NCI-H2029 treated with DMSO at 0.1 percent for 48 hours (cell line): ENCODE measurements at places on chromosomes 5 and 9.

- no peak for DNase-seq
Observed at GRCh38 chr5:134103998-134104654, 10.4 kb upstream of the TCF7 start.

- no peak for DNase-seq
Observed at GRCh38 chr9:108270051-108270450, 585.7 kb downstream of the ACTL7B start.

GRCh38 chr5:108295578-108296368 lies 86.1 kb downstream of the FBXL17 start:
- no peak for DNase-seq

DNA sequence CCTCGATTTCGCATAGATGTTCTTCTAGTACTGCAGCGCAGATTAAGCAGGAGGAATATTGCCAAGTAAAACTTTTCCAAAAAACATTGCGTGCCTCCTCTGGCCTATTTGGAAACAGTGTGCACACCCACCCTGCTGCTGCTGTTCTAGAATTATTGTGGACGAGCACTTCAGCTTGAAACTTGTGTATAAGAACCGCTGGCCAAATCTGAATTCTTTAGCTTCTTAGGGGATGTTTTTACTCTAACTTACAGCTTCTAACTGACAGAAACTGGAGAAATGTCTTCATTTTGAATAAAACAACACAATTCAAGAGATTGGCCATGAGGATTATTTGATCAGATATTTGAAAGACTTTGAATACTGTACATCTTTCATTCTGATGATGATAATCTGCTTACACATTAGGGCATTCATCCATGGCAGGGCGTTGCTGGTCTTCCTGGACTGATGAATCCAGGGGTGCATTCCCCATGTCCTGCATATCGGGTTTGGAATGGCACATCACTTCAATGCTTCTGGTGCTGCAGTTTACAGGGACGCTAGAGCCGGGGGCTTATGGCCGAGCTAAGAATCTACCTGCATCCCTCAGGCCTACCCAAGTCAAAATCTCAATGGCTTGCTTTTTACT lies 6.5 kb downstream of the ADAMTS16 start:
- no peak for DNase-seq

- no peak for DNase-seq
Observed at GRCh38 chr5:33526755-33527154, 86.0 kb downstream of the TARS1 start.

GRCh38 chr5:82073179-82073578 lies 101.4 kb downstream of the ATG10 start:
- no peak for DNase-seq

GRCh38 chr9:128540634-128541360 lies 11.6 kb upstream of the SPTAN1 start:
- DNase-seq = no peak

GRCh38 chr5:36643162-36643561 lies 36.8 kb downstream of the SLC1A3 start:
- DNase-seq = no peak

GRCh38 chr5:41191249-41191648 lies 22.1 kb downstream of the C6 start:
- DNase-seq = no peak

DNA sequence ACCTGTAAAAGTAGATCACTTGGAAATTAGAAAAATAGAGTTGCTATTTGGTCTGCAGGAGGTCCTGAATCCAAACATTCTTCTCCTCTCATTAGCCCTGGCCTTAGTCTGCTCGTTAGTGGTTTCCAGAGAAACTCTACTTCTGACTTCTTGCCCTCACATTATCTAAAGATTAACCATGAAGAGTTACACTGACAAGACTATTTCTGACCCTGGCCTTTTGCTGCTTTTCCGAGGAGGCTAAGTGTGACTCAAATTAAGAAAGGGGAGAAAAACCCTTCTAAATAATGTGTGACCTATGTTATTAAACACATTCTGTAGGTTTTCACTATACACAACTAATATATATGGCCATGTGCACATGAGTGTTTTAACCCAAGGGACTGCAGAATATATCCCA lies 302.4 kb downstream of the RAB3C start:
- no peak for DNase-seq

DNA sequence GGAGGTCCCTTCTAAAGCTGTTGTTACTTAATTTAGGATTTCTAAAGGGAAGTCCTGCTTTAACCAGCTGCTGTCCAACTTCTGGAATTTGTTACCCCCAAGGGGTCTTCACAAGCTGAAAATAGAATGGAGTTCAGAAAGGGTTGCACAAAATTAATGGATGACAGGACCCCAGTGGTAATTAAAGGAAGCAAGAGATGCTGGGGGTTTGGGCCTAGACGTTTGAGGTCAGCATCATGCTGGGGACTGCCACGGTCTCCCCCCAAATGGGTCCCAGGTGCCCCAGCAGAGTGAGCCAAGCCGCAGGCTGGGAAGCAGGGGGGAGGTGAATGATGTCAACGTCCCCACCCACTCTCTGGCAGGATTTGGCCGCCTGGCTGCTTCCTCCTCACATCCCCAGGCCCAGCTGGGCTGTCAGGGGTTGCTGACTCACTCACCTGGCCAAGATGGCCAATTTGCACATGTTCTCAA lies 97.5 kb upstream of the ARAP3 start:
- DNase-seq = no peak

GRCh38 chr9:78791779-78792178 lies 494.9 kb downstream of the PSAT1 start:
- no peak for DNase-seq

DNA sequence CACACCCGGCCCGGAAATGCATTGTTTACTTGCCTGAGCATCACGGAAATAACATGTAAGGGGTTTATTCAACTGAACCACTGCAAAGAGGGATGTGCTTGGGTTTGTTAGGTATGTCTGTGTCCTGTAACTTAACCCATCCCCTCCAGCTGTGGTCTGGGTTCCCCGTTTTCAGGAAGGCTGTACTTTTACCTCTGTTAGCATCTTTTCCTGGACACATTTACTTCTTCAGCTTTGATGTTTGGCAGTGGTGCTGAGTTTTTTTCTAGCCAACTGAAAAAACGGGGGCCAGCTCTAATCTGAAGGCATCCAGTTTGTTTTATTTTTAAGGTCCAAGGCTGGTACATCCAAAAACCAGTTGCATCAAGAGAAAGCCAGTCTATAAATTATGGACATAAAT lies 561.8 kb downstream of the BNC2 start:
- DNase-seq = no peak

DNA sequence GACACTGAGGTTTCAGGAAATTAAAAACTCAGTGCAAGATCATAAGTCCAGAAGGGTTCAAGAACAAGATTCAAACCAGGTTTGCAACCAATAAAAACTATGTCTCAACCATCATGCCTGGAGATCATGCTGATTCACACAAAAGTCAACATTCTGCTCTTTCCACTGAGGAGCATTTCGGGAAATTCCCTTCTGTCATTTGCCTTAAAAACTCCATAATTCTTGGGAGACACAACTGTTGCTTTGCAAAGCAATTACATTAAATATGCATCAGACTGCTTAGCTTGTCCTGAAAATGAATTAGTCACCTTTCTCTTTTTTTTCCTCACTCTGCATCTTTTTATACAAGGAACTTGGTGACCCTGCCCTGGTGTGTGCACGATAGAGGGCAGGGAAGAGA lies 275.9 kb upstream of the ZNF462 start:
- no peak for DNase-seq

DNA sequence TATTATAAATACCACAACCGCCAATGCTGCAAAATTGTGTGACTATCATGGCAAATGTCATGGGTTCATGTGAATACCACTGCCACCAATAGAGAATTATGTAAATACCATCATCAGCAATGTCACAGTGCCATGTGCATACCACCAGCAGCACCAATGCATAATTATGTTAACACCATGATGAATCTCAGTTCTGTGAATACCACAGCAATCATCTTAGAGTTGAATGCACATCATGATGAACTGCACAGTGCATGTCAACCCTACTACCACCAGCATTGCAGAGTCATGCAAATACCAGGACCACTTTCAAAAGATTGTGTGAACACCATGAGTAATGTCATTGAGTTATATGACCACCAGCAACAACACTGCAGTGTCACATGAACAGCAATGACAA lies 63.2 kb downstream of the SHC3 start:
- no peak for DNase-seq

DNA sequence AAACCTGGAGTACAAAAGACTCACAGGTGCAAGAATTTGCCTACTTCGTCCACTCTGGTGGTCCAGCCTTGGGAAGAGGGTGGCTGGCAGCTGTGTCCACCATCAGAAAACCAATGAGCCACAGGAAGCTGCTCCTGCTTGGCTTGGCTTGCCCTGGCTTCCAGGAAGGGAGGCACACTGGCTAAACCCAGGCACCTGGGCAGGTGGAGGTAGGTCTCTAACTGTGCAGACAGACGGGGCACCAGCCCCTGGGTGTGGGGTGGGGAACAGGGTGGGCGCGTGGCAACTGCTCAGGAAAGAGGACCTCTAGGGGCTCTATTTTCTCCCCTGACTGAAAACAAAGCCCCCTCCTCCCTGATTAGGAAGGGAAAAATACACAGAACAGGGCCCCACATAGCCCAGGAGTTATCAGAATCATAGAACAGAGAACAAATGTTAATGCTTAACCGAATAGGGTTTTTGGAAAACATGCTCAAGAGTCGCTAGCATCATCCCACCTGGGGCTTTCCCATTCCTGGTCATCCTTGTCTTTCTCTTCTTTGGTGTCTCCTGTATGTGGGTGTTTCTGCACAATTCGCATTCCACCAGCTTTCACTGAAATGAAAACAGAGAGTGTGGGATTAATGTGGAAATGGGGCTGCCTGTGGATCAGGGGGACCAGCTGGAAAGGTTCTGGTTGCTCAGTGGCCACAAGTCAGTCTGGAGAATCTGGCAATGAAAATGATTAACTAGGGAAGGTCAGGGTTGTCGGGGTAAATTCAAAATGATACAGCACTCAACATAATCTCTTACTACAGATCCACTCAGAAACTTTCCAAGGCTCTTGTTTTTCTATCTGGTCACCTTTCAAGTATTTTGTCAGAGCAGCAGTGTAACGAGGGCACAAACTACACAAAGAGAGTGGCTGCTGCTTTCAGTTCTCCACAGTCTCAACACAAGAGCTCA lies 13.1 kb downstream of the DAP start:
- DNase-seq = no peak

- no peak for DNase-seq
Observed at GRCh38 chr5:169544264-169544950, 39.2 kb upstream of the SPDL1 start.

DNA sequence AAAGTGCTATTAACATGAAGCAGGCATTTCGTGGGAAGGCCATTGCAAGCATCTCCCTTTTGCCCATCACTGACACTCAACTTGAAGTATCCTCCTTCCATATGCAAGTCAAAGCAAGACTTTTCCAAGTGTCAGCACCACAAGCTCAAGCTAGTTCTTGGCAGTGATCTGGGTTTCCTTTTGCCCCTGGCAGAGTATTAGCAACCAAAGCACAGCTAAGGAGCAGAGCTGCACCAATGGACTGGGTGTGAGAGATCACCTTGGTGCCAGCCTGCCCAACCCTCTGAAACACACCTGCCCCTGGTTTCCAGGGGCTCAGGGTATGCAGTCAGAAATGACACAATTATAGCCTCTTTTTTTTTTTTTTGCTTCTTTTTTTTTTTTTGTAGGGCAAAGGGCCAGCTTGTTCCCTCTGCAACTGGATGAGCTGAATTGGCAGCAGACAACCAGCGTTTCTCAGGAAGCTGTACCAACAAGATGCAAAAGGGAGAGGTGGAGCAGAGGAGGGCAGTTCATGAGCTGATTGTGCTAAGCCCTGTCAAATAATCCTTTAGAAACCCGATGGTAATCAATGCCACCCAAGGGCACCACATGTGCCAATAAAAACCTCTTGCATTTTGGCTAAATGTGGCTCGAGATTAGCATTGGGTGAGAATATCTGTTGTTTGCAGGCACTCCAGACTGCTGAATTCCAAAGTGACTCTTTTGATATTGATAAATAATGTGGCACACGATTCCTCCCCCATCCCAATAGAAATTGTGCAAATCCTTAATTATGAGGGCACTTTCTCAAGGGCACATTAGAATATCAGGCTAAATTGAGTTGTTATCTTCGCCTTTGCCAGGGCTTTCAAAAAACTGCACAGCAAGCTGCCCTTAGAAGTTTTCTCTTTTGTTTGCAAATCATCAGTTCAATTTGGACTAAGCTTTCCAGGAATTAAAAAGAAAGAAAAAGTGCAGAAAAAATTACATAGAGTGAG lies 192.4 kb downstream of the GAS1 start:
- DNase-seq = no peak

- DNase-seq = no peak
Observed at GRCh38 chr5:7565559-7565958, 169.6 kb downstream of the ADCY2 start.

- no peak for DNase-seq
Observed at GRCh38 chr5:5671823-5672222, 249.3 kb downstream of the ICE1 start.

GRCh38 chr5:9617739-9618504 lies 12.2 kb downstream of the TAS2R1 start:
- no peak for DNase-seq

GRCh38 chr9:99231711-99232110 lies 9.6 kb downstream of the SEC61B start:
- DNase-seq = no peak

DNA sequence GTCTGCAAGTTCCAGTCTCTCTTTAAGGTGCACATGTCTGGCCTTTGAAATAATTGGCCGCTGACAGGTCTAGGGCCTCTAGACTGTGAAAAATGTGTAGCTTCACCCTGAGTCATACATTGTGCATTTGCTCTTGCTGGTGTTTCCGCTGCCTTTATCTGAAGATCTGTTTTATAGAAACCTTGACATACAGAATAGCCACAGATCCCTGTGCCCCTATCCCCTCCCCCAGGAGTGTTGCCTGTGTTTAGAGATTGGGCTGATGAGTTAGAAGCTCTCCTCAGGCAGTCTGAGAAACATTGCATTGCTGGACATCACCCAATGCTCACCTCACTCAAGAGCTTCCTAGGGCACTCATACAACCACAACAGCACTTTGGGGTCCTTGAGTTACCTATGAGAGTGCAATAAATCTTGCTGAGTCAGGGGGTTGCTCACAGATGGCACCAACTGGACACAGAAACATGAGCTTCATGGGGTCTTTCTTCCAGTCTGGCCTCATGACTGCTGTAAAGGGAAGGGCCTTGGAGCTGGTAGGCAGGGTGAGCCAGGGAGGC lies 3.8 kb upstream of the ZNF782 start:
- peak; percentile 80 for DNase-seq

DNA sequence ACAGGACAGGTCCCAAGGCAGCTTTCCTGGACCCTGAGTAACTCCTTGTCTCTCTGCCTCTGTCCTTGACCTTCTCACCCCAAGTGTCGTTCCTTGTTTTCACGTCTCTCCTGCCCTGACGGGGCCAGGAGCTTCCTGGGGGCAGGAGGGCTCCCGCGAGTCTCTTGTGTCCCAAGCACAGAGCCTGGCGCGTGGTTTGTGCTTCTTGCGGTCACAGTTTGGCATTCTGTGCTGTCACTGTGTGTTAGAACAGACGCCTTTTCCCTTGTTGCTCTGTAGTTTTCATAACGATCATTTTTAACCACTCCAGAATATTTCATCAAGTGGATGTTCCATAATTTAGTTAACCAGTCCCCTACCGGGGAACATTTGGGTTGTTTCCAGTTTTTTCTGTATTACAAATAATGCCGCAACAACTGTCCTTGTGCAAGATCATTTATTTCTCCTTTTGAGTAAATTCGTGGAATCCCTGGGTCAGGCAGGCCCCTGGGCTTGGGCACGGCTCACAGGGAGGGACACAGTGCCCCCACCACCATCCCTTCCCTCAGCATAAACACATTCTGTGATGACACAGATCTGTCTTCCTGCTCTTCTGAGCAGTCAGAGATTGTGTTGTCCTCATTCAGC lies 71.9 kb downstream of the TSPAN17 start:
- no peak for DNase-seq
